Stimulated activated CD4-positive, alpha-beta T cell treated with anti-CD3 and anti-CD28 coated beads, Interleukin-1b, Interleukin-23, amount 100 ng/mL, for 24 hours (primary cell): ENCODE measurements at places on chromosomes 7 and 10.
A peak's percentile ranks its signal among the peaks of the same experiment; 100 is the strongest.

GRCh38 chr10:30098629-30099028 is 39.2 kb upstream of the JCAD start:
- no peak for DNase-seq

GRCh38 chr10:122292376-122292775 is 21.3 kb downstream of the BTBD16 start:
- no peak for DNase-seq

DNA sequence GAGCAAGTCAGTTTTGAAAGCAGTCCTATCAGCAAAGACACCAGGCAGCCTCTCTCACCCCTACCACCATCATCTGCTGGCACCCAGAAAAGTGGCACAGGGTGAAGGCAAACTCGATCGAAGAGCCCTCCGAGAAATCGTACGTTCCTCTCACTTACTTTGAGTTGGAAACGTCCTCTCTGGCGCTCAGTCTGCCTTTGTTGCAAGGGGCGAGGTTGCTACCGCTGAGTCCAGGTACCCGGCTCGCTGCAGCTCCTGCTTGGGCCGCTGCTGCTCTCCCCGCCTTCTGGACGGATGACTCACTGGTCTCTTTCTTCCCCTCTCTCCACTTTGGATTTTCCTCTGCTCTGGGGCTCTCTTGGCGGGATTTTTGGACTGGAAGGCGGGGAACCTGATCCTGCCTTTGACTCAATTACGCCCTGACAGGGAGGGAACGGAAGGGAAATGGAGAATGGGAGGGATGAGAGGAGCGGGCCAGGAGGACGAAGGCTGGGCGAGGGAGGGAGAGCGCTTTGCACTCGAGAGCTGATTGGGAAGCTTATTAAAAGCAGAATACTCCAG is at the start of gene PTN:
TSS of gene PTN (minus strand) at position 453 of the 561 bp plus-strand sequence. CDS start 88,760 bp downstream, outside the sequence.
- no peak for DNase-seq

GRCh38 chr10:507355-507699 is 182.1 kb downstream of the DIP2C start:
- DNase-seq = no peak

- DNase-seq = no peak
Measured at GRCh38 chr10:33483124-33483815, 148.8 kb upstream of the NRP1 start.

- no peak for DNase-seq
Measured at GRCh38 chr10:64458306-64458705, 937.1 kb downstream of the REEP3 start.

- DNase-seq = no peak
Measured at GRCh38 chr10:4687397-4687796, 138.6 kb upstream of the AKR1E2 start.

DNA sequence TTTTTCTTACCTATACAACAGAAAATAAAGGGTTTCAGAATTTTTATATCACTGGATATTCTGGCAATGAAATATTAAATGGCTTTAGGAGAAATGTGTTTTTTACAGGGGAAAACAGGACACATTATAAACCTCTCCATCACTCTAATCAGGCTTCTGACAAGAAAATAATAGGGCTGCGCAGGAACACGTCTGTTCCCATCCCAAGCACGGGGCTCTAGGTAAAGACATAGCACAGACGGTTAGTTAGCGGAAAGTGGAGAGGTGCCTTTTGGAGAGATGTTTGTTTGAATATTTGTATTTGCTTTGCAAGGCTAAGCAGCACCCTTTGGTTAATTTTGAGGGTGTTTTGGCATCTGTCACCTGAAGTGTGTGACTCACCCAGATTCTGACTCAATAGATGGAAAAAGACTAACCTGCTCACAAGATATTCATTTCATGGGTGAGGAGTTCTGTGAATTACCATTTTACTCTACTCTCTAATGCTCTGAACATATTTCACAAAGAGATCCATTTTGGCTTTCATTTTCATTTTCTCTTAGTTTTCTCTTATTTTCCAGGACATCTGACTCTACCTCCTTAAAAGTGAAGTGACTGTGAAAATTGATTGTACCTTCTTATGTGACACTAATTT is 174.5 kb upstream of the AKR1E2 start:
- DNase-seq = no peak

DNA sequence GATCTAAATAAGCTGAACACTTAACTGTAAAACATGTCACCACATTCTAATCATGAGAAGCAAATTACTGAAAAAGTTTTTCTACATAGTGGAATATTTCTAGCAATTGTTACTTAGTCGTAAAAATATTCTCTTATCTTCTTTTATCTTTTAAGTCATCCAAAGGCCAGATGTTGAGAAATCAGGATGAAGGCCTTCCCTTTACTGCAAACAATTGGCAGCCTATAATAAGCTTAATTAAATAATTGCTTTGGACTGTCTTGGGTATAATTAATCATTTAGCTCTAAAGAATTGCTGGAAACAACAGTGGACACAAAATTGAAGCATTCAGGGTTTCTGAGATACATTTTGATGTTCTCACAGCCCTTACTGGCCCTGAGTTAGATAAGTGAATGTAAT is 226.5 kb downstream of the FANK1 start:
- DNase-seq = no peak

DNA sequence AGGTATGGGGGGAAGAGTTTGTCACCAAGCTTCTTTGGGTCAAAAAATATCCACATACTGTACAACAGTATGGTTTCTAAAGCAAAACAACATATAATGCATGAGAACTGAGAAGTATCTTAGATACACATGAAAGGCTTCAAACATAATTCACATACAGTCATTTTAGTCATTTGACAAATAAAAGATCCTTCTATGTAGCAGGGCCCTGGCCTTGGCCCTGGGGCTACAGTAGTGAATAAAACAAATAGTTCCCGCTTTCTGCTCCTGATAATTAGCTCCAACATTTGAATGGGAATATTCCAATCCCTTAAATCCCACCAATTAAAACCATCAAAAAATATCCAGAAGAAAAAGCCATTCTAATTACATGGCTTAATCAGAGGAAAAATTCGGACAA is 51.3 kb downstream of the MALSU1 start:
- no peak for DNase-seq

- DNase-seq = no peak
Measured at GRCh38 chr10:99232360-99232999, 3.2 kb downstream of the HPSE2 start.

DNA sequence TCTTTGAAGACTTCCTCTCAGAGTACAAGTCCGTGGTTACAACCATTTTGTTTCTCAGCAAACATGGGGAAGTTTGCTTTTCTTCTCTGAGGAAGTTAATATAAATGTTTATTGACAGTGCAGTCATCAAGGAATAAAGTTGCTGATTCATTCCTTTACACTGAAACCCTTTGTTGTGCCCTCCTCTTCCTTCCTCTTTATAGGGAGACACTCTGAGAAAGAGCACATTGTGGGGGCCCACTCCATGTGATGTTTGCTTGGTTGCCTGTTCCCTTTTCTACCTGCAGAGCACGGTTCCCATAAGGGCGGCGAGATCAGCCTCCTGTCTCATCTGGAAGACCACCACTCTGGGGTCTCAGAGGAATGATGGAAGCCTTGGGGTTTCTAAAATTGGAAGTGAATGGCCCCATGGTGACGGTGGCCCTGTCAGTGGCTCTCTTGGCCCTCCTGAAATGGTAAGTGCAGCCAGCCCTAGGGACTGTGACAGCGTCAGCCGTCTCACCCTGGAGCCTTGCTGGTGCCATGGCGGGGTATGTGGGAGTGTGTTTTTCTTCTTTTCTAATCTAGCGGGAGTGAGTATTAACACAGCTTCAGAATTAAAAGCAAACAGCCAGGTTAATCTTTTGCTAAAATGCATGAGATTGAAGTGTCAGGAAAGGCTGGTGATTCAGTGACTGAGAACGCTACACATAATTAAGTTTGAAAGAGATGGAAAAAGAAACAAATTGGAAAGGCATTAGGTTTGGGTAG is at the start of gene TBXAS1:
TSS of gene TBXAS1 (plus strand) at position 240 of the 750 bp plus-strand sequence. CDS start at position 367, 127 bp downstream.
- DNase-seq = no peak

- DNase-seq = no peak
Measured at GRCh38 chr10:17512341-17513001, 58.1 kb upstream of the ST8SIA6 start.

- DNase-seq = no peak
Measured at GRCh38 chr7:92849322-92849721, 12.9 kb upstream of the CDK6 start.

DNA sequence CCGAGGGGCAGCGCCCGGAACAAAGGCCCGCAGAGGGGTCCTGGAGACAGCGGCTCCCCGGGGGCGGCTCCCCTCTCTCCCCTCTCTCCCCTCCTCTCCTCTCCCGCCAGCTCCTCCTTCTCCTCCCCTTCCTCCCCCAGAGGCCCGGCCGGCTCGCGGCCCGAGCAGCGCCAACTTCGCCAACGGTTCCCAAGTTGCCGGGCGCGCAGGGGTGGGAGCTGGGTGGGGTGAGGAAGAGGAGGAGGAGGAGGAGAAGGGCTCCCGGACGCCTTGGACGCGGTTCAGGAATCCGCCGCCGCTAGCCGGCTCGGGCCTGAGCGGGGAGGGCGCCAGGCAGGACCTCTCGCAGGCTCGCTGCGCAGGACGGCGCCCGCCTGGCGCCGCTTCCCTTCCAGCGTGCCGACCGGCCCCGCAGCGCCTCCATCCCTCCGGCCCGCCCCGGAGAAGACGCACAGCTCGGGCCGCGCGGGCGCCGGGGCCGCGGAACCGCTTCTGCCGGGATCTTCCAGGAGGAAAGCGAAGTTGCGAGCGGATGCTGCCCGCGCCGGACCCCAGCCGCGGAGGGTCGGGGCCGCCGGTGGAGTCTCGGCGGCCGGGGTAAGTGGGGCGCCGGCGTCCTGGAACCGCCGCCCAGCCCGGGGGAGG is at the start of gene CHST3:
TSS of gene CHST3 (plus strand) at position 298 of the 645 bp plus-strand sequence. CDS start 41,448 bp downstream, outside the sequence.
- no peak for DNase-seq

DNA sequence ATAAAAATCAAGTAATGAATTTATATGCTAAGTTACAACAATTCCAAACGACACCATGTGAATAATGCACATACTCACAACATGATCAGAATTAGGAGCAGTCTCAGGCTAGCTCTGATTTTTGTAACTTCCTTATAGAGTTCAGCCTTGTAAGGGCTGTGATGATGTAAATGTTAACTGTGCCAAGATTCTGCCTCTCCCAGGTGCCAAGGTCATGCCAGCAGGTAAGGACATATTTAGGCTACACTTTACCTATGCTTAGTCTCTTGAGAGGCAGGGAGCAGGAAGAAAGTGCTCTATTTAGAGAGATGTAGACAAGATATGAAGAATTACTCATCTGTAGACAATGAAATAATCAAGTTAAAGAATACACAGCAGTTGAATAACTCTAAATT is 53.6 kb upstream of the AGR3 start:
- DNase-seq = no peak

DNA sequence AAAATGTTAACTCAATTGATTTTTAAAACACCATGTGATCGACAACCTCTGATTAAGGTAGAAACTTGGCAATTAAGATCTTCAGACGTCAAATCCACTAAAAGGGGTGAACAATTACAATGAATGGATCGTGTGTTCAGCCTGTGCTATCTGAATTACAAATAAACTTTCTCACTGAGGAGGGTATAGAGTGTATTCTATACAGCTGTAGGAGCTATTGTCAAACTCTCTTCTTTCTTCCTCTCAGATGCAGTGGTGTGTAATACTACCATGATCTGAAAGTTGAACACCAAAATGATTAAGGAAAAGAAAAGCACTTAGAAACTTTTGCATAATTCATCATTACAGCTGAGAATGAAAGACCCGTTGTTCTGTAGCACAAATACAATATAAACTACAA is 32.2 kb upstream of the MACC1 start:
- DNase-seq = no peak

DNA sequence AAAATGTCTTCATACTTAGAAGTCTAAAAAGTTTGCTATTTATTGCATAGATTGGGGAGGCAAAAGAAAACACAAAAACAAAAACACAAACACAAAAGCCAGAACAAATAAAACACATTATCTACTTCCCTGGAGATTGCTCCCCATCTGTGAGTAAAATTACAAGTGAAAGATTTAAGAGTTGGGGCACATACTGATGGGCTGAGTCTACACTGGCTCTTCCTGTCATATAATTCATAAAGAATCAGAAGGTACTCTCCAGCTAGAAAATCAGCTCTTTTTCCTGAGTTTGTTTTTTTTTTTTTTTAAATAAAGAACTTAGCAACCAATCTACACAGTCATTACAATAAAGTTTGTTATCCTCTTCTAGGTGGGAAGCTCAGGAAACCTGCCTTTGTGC is 192.4 kb upstream of the LRRN3 start:
- no peak for DNase-seq

- no peak for DNase-seq
Measured at GRCh38 chr10:63611078-63611477, 89.9 kb downstream of the REEP3 start.

DNA sequence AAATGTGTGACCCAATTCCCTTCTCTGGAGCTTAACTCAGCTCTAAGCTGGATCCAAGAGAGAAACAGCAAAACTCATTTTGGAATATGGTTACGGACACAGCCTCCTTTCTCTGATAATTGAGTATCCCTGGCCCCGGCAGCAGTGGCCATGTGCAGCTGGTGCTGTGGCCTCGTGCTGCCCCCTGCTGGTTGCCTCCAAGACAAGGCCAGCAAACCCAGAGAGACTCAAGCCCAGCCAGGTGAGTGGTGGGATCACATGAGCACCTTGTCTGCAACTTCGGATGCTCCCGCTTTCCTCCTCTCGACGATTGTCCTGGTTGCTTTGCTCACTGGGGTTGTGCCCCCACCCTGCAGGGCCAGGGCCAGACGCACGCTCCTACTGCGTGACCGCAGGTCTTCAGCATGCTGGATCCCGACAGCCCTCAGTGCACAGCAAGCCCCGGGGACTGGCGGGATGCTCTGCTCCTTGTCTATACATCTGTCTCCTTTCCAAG is 19.4 kb downstream of the SFTPD start:
- peak; percentile 69 for DNase-seq

GRCh38 chr10:93921338-93921737 is 27.6 kb downstream of the SLC35G1 start:
- DNase-seq = peak; percentile 15

DNA sequence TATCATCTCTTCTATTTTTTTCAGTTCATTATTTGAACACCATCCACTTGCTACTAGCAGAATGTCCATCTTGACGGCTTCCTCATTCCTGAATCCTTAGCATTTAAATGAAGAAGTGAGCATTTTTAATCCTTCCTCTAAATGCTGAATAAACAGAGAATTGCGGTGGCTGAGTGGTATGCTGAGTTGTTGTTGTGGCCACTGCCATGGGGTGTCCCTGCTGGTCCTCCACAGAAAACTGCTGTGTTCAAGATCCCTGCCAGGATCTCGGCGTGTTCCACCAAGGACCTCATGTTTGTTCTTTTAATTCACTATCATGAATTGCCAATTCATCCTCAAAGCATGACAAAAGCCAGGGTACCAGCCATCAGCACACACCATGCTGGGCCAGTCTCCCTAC is 48.9 kb upstream of the HABP2 start:
- no peak for DNase-seq

- DNase-seq = no peak
Measured at GRCh38 chr7:77444123-77444522, 28.0 kb upstream of the GSAP start.

DNA sequence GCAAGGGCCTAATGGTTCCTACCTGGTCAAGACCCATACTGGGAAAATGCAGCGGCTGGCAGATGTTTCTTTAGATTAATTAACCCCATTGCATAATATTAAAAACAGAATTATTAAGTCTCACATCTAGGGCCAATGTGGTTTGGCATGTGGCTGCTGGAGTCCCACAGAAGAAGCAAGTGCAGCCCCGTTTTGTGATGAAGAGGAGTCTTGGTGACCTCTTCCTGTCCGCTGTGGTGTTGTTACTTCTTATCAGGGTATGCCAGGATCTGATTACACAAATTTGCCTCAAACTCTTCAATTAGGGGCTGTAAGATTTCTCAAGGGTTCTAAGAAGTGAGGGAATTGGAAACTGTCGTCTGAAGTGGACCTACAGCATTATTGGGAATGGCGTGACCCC is 240.3 kb downstream of the SEC23IP start:
- no peak for DNase-seq

- DNase-seq = no peak
Measured at GRCh38 chr10:14652816-14653215, 121.9 kb downstream of the FAM107B start.
